ENCODE measurements at places on chromosomes 16 and 17. TPM values are rescaled to one million over a fixed set of nuclear protein-coding genes. Genes with fewer than 3 reads are reported as not detected.

Gene PIRT
- total RNA-seq, result not detected

Gene LRRC3C
- not detected for total RNA-seq

GRCh38 chr17:37067555-37068111, 118.9 kb downstream of the AATF start:
- DNase-seq, result no peak

DNA sequence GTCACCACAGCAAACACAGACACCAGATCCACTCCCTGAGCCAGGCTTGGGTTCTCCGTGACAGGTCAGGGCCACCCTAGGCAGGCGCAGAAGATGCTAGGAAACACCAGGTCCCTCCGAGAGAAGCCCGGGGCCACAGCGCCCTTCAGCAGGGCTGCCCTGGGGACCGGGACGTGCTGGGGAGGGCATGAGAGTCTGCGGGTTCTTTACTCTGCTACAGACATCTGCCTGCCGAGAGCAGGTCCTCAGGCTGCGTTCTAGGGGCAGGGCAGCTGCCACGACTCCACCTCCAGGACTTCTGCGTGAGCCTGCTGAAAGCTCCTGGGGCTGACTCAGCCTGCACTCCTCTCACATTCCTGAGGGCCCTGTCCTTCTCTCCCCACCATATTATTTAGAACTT, 11.4 kb downstream of the MYLK3 start:
- peak; percentile 59 for DNase-seq

DNA sequence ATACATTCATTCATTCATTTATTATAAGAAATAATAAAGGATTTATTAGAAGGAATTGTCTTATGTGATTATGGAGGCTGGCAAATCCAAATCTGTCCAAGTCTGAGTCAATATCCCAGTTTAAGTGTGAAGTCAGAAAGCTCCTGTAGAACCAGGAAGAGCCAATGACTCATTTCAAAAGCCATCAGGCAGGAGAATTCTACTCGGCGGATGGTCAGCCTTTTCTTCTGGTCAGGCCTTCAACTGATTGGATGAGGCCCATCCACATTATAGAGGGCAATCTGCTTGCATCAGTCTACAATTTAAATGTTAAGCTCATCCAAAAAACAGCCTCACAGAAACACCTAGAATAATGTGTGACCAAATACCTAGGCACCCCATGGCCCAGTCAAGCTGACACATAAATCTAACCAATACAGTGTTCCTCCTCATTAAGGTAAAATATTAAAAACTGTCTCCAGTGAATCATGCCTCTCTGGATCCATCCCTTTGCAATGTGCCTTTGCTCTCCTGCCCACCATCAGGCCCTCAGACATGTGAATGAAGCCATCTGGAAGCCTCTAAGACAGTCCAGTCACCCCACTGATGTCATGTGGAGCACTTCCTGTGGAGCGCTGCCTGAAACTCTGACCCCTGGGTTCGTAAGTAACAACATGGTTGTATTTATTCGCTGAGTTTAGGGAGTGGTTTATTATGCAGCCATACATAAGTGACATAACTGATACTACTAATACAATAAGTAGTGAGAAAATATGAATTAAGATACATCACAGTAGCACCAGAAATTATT, 69.2 kb upstream of the WSB1 start:
- no peak for DNase-seq

DNA sequence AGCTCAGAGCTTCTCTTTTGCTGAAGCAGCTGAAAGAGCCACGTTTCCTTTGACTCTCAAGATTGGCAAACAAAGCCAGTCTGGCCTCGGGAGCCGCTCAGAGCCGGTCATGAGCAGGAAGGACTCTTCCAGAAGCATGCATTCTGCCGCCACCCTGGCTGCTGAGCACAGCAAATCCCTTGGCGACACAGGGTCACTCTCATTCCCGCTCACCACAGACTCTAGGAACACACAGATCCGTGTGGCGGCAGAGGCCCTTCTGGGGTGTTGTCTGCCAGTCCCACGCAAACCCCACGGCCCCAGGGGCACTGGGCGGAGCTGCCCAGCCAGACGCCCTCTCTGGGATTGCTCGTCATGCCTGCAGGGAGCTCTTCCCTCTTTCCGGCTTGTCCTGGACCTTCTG, 157.0 kb downstream of the C16orf95 start:
- DNase-seq, result peak; percentile 42

- DNase-seq, result peak; percentile 40
Observed at GRCh38 chr16:11679250-11679649, 11.0 kb downstream of the SNN start.

DNA sequence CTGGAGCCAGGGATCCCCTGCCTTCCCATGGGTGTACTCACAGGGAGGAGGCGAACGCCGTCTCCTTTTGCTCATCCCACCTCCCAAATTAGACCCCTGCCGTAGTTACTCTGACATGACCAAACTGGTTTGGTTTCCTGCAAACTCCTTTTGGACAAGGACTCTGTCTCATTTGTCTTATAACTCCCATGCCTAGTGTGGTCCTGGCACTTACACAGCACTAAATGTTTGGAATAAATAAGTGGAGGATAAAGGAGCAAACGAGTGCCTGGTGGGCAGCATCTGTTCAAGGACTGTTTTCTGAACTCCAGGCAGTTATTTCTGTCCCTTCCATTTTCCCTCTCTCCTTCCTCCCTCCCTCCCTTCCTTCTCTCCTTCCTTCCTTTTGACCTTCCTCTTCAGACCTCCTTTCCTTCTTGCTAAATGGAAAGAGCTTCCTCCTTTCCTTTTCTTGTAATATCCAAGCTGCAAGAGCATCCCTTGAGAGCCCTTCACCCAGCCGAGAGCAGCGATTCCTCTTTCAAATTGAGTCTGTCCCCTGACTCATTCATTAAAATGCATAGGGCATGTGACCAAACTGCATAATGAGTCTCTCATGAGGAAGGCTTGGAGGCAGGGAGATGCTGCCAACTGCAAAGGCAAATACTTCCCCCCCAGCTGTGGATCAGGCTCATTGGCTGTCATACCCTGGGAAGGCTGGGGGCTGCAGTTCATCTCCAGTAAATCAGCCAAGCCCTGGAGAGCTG, 36.8 kb downstream of the CHD9 start:
- no peak for DNase-seq

GRCh38 chr17:71948703-71949422, 172.0 kb upstream of the SOX9 start:
- DNase-seq, result no peak

DNA sequence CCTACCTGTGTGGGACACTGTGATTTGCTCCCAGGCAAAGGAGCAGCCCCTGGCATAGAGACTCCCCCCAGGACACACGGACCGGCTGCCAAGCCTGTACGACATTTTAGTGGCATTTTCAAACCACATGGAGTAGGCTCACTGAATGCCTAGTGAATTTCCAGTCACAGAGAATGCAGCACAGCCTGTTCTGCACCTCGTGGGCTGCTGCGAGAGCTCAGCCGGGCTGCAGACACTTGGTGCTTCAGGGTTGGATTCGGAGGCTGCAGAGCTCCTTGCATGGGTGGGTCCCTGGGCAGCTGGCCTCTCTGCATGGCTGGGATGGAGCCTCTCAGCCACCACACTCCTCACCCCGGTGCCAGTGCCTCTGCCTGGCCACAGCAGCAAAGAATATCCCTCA, 51.2 kb upstream of the HNF1B start:
- no peak for DNase-seq

Gene TEX14
- total RNA-seq, result 1.3 TPM

Gene SLC52A1
- total RNA-seq, result 0.26 TPM

Gene CLDN9
- total RNA-seq, result 0.75 TPM

Gene KRTAP4-1
- total RNA-seq, result not detected

GRCh38 chr17:76994237-76994637, 126.0 kb downstream of the MGAT5B start:
- peak; percentile 7 for DNase-seq

DNA sequence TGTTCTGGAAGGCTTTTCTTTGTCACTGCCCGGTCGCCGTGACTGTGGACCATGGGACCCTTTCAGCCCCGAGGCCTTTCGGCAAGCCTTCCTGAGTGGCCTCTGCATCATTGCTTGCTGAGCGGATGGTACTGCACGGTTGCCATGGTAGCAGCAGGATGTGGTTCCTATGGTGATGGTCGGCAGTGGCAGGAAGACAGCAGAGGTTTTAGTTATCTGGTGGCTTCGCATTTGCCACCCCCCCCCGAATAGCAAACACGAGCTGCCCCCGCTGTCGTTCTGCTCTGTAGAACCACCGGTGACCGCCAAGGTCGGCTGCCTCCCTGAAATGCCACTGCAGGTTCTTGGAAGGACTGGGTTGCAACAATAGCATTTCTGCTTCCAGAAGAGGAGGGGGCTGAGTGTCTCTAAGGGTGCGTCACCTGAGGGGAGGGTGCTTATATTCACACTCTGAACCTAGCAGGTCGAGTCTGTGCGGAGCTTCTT, 76.6 kb downstream of the CMIP start:
- DNase-seq, result peak; percentile 61

GRCh38 chr16:86244158-86244557, 266.2 kb upstream of the FOXF1 start:
- DNase-seq, result no peak

DNA sequence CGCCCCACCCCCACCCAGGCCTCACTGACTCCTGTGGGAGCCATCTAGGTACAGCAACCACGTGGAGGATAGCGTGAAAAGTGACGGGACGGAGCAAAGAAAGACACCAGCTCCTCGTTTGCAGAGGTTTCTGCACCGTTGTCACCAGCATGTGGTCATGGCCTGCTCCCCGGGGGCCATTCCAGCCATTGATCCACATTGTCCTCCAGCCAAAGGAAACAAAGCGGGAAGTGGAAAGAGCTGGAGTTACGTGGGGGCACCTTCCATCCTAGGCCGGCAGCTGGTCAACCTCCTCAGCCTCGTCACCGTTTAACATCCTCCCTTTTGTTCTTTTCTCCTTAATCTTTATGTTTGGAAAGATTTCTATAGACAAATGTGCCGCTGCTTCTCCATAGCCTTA, 153.7 kb downstream of the RPTOR start:
- no peak for DNase-seq

Gene CA7
- total RNA-seq, result not detected

DNA sequence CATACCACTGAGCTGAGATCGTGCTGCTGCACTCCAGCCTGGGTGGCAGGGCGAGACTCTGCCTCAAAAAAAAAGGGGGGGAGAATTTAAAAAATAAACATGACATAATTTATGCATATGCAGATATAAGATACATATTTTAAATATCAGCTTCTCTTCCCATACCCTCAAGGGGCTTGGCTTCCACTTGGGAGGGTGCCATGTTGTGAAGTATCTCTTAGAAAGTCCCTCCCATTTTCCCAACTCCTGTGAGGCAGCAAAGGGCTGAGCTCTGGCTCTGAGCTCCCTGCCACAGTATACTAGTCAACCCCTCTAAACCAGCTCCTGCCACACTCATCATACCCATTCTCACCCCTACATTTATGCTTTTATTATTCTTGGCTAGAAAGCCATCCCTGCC, 39.4 kb downstream of the MYH11 start:
- DNase-seq, result no peak

Gene ZNF423
- total RNA-seq, result 11.9 TPM

DNA sequence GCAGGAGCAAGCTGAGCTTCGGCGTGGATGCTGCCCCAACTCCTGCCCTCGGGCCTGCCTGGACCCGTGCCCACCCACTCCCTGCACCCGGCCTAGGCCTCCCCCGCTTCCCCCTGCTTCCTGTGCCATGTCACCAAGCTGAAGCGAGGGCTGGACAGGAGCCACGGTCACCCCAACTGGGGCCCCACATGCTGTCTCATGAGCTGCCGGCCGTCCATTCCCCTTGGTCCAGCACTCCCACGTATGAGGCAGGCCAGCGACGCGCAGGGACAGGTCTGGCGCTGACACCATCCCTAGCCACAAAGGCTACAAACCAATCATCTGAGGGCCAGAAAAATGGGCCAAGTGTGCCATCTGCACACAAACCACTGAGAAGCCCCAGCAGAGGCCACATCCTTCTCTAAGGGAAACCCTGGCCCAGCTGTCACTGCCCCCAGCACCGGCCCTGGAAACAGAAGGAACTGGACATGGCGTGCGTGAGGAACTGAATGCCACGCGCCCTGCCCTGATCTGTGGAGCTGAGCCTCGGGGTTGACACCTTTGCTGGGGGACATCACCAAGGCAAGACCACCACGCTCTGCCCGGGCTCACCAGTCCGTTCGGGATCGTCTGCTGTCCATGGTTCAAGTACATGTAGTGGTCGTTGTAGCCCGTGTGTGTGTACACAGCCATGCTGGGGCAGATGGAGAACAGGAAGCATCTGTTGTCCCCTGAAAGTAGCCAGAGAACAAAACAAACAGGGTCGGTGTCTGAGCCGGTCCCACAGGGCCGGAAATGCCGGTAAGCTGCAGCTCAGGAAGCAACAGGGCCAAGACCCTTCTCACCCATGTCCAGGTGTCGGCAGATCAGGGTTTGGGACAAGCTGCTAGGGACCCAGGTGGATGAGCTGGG, 22.2 kb downstream of the MEAK7 start:
- DNase-seq, result peak; percentile 63

GRCh38 chr16:1762196-1762878, 9.0 kb downstream of the NME3 start:
- no peak for DNase-seq

Gene TNS4
- total RNA-seq, result 0.78 TPM

- DNase-seq, result no peak
Observed at GRCh38 chr17:16488186-16488967, 3.6 kb downstream of the LRRC75A start.

Gene SLFN5
- 58.4 TPM for total RNA-seq

DNA sequence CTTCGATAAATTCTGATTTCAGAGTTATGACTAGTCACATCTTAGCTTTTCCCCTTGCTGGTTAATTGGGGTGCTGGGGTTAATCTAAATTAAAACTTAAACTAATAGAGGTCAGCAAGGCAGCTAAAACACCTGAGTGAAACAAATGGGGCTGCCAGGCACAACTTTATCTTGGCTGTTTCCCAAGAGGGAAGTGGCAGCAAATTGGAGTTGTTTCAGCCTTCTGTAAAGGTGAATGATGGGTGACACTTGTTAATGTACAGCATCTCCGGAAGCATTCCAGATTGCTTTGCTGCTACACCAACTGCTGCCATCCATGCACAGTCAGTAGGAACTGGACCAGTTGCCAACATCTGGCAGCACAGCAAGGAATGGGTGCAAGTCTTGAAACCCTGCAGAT, 43.9 kb downstream of the AATF start:
- DNase-seq, result no peak

DNA sequence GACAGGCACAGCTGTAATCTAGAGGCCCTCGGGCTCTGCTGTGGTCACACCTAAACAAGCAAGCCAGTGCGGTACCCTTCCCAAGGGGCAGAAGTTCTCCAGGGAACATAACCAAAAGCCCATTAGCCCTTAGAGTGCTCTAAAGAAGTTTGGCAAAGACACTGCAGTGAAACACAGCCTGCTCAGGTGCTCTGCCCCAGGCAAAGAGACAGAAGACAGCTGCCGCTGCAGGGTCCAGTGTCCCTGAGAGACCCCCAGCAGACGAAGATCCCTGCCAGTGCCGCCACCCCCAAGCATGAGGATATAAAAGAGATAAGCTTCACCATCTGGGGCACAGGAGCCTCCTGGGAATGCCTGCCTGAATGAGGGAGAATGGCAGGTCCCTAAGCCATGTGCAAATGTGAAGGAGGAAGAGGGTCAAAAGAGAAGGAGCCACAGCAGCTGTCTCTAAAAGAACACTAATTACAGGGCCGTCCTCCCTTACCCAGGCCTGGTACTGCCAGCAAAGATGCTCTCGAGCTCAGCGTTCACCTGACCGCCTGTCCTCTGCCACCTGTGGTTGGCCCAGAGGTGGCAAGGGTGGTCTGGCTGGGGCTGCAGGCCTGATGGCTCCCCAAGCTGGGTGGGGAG, 29.7 kb downstream of the CUEDC1 start:
- DNase-seq, result no peak

GRCh38 chr17:9907131-9907530, 2.1 kb upstream of the RCVRN start:
- peak; percentile 35 for DNase-seq
